Breast epithelium (tissue), 4 donors: ENCODE measurements at places on chromosomes 5 and 9. TPM values are rescaled to one million over a fixed set of nuclear protein-coding genes. Genes with fewer than 3 reads are reported as not detected.

PRSS3 gene
- not detected for total RNA-seq

SHROOM1 gene
- 2.4 TPM for total RNA-seq

ARSI gene
- 0.98 TPM for total RNA-seq

PAPPA gene
- 3.4 TPM for total RNA-seq

CD74 gene
- 382 TPM for total RNA-seq

WWC1 gene
- total RNA-seq: 0.96 TPM

DNA sequence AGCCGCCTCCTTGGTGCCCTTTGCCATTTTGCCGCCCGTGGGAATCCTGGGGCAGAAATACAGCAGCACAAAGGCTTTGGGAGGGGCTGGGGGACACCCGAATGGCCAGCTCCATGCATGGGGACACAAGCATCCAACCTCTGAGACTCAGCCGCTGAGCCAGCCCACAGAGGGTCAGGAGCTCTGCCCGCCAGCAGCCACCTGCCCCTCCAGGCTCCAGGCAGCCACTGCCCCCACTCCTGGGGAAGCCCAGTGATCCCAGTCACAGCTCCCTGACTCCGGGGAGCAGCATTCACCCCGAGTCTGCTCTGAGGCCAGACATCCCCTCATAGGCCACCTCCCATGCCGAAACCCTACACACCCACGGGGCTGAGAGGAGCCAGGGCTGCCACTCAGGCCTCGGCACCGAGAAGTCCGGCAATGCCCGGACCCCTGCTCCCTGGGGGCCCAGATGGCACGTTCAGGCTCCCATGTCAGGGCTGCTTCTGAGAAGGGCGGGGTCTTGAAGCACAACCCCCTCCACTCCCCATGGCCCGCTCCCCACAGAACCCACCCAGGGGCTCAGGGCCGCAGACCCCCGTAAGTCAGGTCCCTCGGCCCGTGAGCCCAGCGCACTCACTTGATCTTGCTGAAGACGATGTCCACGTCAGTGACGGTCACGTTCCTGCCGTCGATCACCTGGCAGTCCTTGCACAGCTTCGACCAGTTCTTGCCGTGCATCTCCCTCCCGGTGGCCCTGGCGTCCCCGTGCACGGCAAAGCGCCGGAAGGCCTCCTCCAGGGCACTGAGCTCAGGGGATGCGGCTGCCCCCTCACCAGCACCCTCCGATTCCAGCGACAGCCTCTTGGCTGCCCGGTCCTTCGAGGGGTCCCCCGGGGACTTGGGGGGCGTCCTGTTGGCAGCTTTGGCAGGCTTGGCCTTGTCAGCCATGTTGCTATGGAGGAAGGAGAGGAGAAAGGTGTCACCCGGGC lies 15.7 kb downstream of the TPPP start:
- H3K27me3 ChIP-seq: no peaks in the 10 kb centered on the region
- no peak overlapping the region for H3K4me3 ChIP-seq
- H3K27ac ChIP-seq: no peak overlapping the region
- H3K4me1 ChIP-seq: peaks cover 10% of the 10 kb centered on the region
- no peak for DNase-seq

DNA sequence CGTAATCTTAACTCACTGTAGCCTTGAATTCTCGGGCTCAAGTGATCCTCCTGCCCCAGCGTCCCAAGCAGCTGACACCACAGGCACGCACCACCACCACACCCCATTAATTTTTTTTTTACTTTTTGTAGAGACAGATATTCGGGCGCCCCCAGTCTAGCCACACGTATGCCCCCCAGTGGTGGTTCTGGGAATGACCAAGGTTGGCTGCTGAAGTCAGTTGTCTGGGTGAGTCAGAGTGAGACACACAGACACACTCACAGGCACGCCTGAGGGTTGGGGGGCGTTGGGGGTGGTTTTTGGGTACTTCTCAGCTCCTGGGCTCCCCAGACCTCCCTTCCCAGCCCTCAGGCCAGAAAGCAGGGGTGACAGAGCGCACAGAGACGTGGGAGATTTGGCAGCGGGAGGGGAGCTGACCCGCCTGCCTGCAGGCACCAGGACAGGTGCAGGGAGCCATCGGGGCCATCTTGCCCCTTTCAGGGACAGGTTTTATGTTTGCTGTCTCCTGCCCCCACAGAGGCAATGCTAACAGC lies 4.2 kb upstream of the ENTPD8 start:
- peaks cover 8% of the 10 kb centered on the region for H3K4me1 ChIP-seq
- H3K27me3 ChIP-seq: no peaks in the 10 kb centered on the region
- H3K4me3 ChIP-seq: no peak overlapping the region
- no peaks in the 10 kb centered on the region for H3K36me3 ChIP-seq
- no peak overlapping the region for H3K27ac ChIP-seq

DNA sequence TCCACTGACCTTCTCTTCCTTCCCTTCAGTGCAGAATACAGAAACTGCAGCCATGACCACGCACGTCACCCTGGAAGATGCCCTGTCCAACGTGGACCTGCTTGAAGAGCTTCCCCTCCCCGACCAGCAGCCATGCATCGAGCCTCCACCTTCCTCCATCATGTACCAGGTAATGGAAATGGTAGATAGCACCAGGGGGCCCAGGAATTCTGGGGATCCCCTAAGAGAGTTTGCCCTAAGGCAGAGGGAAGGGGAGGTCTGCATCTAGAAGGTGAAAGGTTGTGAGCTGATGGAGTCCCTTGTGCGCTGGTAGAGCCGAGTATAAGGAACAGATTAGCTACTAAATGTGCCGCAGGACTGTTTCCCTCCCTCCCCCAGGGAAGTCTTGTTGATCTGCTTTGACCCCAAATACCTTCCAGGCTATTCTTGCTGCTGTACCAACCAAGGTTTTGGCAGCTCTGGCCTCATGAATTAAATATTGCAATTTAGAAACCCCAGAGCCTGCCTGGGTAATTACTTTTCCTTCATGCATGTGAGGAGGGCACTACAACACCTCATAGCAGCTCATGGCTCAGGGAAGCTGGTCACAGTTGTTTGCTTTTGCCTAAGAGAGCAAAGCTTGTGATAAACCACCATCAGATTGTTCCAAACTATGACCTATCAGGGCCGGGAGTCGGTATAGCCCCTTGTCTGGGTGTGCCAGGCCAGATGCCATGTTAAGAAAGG lies 19.6 kb downstream of the CYFIP2 start:
- no peak for DNase-seq
- H3K27ac ChIP-seq: no peak overlapping the region
- no peaks in the 10 kb centered on the region for H3K27me3 ChIP-seq
- no peaks in the 10 kb centered on the region for H3K4me1 ChIP-seq
- no peak overlapping the region for H3K4me3 ChIP-seq
- H3K36me3 ChIP-seq: no peaks in the 10 kb centered on the region

DNA sequence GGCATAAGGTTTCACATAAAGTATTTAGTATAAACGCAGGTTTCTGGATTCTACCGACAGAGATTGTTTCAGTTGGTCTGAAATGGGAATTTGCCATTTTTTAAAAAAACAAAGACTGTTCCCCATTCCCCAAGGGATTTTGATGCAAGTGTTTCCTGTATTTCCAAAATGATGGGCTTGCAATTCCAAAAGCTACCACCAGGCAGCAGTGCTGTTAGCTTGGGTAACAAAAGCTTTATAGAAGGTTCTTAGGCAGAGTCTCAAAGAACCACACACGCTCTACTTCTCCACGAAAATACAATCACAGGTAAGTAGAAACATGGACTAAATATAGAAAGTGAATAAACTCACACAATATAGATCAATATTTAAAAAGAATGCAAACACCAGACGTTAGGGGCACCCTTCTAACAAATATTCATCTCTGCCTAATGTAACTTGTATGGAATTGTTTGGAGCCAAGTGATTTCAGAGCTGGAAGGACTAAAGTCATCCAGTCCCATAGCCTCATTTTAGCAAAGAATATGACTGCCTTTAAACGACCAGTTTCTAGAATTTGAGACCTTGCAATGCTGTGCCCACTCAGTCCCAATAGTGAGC lies 154.3 kb downstream of the SPOCK1 start:
- no peak for DNase-seq
- no peaks in the 10 kb centered on the region for H3K36me3 ChIP-seq
- no peak overlapping the region for H3K4me3 ChIP-seq
- no peaks in the 10 kb centered on the region for H3K4me1 ChIP-seq
- no peak overlapping the region for H3K27ac ChIP-seq

- peak overlapping the region; percentile 61 for H3K4me3 ChIP-seq
- peaks cover 36% of the 10 kb centered on the region for H3K27me3 ChIP-seq
- DNase-seq: no peak
Measured at GRCh38 chr5:3606121-3606831, 10.6 kb downstream of the IRX1 start.

DNA sequence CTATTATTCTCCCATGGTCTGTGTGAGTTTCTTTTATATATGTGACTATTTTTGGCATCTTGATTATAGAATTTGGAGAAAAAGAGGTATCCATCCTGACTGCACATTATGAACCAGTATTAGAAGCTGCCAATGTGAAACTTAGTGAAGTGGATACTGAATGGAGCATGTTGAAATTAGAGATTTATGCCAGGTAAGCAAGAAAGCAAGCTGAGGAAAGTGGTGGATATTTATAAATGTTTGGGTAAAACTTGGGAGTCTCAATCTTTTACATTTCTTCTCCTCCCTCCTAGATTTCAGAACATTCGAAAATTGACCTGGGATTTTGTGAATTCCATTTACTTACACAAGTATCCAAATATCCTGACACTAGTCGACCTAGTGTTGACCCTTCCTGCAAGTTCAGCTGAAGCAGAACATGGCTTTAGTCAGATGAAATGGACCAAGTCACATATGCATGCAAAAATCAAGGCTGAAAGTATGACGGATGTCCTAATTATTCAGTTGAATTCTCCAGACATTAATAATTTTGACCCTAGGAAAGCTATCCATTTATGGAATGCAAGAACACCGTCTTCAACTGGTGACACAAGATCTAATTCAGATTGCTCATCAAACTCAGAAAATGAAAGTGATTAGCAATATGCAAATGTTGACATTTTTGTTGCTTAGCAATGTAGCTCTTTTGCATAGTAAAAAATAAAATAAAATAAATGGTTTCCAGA lies 66.8 kb upstream of the IL7R start:
- H3K4me1 ChIP-seq: no peaks in the 10 kb centered on the region
- H3K36me3 ChIP-seq: no peaks in the 10 kb centered on the region
- DNase-seq: no peak
- no peak overlapping the region for H3K27ac ChIP-seq
- H3K4me3 ChIP-seq: no peak overlapping the region

GRCh38 chr9:137880976-137881530 lies 3.5 kb downstream of the CACNA1B start:
- H3K4me3 ChIP-seq: no peak overlapping the region
- H3K36me3 ChIP-seq: no peaks in the 10 kb centered on the region
- no peaks in the 10 kb centered on the region for H3K4me1 ChIP-seq
- no peak for DNase-seq
- no peaks in the 10 kb centered on the region for H3K27me3 ChIP-seq

DNA sequence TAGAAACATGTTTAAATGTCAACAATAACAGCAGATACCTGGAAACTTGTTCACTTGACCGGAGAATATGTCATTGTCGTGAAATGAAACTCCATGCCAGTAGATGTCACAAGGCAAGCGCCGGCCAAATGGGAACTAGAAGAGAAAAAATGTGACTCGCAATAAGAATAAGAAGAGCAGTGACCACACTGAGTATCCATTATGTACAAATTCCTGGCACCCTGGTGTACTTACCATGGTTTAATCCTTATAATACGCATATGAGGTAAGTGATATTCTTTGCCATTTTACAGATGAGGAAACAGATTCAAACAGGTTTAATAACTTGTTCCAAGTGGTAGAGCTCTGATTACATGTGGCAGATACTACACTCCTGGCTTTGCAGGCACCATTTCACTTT lies 53.9 kb downstream of the TTLL11 start:
- no peaks in the 10 kb centered on the region for H3K27me3 ChIP-seq
- DNase-seq: no peak
- H3K36me3 ChIP-seq: no peaks in the 10 kb centered on the region
- no peak overlapping the region for H3K4me3 ChIP-seq

DNA sequence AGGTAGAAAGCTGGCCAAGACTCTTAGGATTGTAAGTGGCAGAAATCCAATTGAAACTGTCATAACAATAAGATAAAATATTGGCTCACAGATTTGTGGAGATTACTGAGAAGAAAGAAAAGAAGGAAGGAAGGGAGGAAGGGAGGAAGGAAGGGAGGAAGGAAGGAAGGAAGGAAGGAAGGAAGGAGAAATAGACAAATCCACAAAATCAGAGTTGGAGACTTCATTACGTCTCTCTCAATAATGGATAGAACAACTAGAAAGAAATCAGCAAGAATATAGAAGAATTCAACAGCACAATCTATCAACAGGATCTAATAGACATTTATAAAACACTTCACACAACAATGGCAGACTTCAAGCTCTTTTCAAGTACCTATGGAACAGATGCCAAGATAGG lies 17.9 kb upstream of the PAM start:
- H3K27me3 ChIP-seq: no peaks in the 10 kb centered on the region
- DNase-seq: no peak
- H3K4me1 ChIP-seq: no peaks in the 10 kb centered on the region
- H3K36me3 ChIP-seq: no peaks in the 10 kb centered on the region

GRCh38 chr9:137494104-137494544 lies 35.0 kb upstream of the NSMF start:
- no peaks in the 10 kb centered on the region for H3K27me3 ChIP-seq
- no peak for DNase-seq
- H3K27ac ChIP-seq: no peak overlapping the region
- no peaks in the 10 kb centered on the region for H3K4me1 ChIP-seq

- no peaks in the 10 kb centered on the region for H3K36me3 ChIP-seq
- H3K27ac ChIP-seq: no peak overlapping the region
- DNase-seq: no peak
- H3K27me3 ChIP-seq: no peaks in the 10 kb centered on the region
- peaks cover 6% of the 10 kb centered on the region for H3K4me1 ChIP-seq
Measured at GRCh38 chr9:88653911-88654310, 118.9 kb downstream of the NXNL2 start.

DNA sequence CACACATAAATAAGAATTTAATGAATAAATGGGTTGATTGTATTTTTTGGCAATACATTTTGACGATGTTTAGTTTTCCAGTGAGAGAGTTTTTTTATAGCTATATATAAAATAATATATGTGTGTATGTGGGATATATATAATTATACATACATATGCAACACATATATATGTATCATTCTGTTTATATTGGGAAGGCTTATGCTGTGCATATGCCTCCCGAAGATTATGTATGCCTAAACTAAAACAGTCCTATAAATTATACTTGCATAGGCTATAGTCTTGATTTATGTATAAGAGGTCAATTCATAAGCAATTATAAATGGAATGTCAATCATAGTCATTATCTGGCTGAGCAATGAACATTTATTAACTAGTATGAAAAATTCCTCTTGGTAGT lies 151.3 kb upstream of the HMHB1 start:
- no peaks in the 10 kb centered on the region for H3K4me1 ChIP-seq
- no peaks in the 10 kb centered on the region for H3K27me3 ChIP-seq
- no peaks in the 10 kb centered on the region for H3K36me3 ChIP-seq
- no peak for DNase-seq

GRCh38 chr9:90813046-90813445 lies 11.4 kb downstream of the SYK start:
- no peak for DNase-seq
- no peaks in the 10 kb centered on the region for H3K4me1 ChIP-seq
- no peak overlapping the region for H3K27ac ChIP-seq
- no peaks in the 10 kb centered on the region for H3K27me3 ChIP-seq
